Smooth muscle cell of the coronary artery (primary cell): ENCODE measurements at places on chromosomes 3 and 15. TPM values are rescaled to one million over a fixed set of nuclear protein-coding genes. Genes with fewer than 3 reads are reported as not detected.

The CHRNA7 gene
- total RNA-seq, result 0.23 and 0.83 TPM in 2 replicates

The TMEM212 gene
- not detected in 2 replicates for total RNA-seq

The TRIM71 gene
- total RNA-seq, result not detected in 2 replicates

The DVL3 gene
- total RNA-seq, result 35.6 and 48.4 TPM in 2 replicates

The PLOD2 gene
- total RNA-seq, result 88.5 and 260 TPM in 2 replicates

The SNTN gene
- not detected in 2 replicates for total RNA-seq

The GOLGA6D gene
- total RNA-seq, result not detected in 2 replicates

The FOXL2NB gene
- under 0.01 and 4.2 TPM in 2 replicates for total RNA-seq

The CTDSPL gene
- total RNA-seq, result 29.3 and 30.2 TPM in 2 replicates
